ENCODE measurements at places on chromosomes 2 and 18. TPM values are rescaled to one million over a fixed set of nuclear protein-coding genes. Genes with fewer than 3 reads are reported as not detected.

DNA sequence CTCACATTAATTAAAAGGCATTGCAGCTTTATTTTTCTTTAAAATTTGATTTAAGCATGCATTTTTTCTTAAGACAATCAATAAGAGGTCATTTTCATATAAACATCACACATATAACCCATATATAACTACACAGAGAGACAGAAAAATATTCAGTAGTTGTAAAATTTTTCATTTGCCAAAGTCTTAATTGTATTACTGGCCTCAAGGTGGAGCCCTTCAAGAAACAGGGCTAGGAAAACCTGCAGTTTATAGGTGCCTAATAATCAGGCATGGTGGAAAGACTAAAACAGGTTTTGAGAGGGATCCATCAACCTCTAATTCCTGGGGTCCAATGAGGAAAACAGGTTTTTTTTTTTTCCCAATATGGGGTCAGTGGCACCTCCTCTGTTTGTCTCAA is 71.3 kb upstream of the ZNF804A start:
- no peak for DNase-seq

- DNase-seq = no peak
Observed at GRCh38 chr2:233816334-233816733, 38.0 kb downstream of the HJURP start.

GRCh38 chr2:217166241-217166850 is 306.5 kb upstream of the TNP1 start:
- DNase-seq = no peak

DNA sequence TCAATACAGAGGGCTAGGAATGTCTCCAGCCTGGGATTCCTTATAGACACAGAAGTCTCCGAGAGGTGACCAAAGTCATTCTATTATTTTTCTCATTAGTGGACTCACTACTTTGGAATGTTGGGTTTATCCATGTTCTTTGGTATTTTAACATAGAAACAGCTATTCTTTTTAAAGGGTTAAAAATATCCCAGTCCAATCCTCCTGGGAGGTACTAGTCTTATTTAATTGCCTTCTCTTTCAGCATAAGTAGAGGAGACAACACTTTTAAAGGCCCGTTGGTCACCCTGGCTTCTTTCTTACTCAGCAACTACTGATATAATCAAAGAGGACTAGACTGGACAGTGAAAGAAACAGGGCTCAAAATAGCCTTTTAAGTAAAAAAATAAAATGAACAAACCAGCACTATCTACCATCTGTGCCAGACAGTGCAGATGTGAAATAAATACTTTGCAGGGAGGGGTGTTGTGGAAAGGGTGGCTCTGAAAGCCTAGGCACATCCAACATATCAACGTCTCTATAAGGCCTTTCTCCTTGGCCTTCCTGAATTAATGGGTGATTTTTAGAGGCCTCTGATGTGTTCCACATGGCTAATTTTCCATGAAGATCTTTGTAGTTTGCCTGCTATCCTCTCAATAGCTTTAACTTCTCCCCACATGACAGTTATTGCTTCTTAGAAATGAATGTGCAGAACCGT is 334.4 kb upstream of the THUMPD2 start:
- no peak for DNase-seq

GRCh38 chr2:238651306-238652052 is 196.4 kb upstream of the TWIST2 start:
- DNase-seq = no peak

- DNase-seq = no peak
Observed at GRCh38 chr2:165192729-165193128, 11.1 kb downstream of the SCN3A start.

GRCh38 chr2:182543741-182544525 is 117.1 kb upstream of the PDE1A start:
- no peak for DNase-seq

GRCh38 chr2:171327043-171327496 is 106.7 kb downstream of the METTL8 start:
- DNase-seq = no peak

DNA sequence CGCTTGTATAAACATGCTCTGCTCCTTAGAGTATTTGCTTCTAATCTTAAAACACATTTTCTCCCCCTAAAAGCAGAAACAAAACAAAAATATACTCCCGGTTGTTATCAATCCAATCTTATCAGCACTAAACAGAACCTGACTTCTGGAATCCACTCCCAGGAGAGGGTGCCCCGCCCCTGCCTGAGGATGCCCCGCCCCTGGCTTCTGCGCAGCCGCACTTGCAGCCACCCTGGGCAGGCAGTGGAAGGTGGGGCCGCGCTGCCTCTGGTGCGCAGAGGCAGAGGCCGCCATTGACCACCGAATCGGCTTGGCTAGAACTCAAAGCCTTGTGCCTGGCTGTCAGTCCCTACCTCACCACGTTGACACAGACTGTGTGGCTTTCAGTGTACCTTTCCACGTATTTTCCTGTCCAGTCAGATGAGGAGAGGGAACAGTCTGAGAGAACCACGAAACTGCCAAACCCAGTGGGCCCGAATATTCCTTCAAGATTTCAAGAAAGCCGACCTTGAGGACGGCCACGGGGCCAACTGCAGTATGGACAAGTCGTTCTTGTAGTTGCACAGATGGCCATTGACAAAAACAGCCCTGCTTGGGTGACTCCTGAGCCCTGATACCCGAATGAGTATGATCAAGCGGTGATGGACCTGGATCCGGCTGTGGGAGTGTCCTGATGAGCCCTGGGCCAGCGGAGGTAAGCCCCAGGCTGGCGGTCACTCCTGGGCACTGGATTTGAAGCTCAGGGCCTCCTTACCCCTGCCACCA is 46.2 kb upstream of the ARHGAP28 start:
- DNase-seq = no peak

- no peak for DNase-seq
Observed at GRCh38 chr18:23631746-23632145, 31.0 kb downstream of the ANKRD29 start.

The MC4R gene
- polyA plus RNA-seq = 0.06 TPM

The DOK1 gene
- 24.4 TPM for polyA plus RNA-seq

The ERBB4 gene
- polyA plus RNA-seq = not detected

The LRATD1 gene
- polyA plus RNA-seq = 1.9 TPM

The UGT1A5 gene
- not detected for polyA plus RNA-seq

The GPR75 gene
- 1.8 TPM for polyA plus RNA-seq

The FKBP7 gene
- 130 TPM for polyA plus RNA-seq
